ENCODE measurements at places on chromosomes 2 and 18.

DNA sequence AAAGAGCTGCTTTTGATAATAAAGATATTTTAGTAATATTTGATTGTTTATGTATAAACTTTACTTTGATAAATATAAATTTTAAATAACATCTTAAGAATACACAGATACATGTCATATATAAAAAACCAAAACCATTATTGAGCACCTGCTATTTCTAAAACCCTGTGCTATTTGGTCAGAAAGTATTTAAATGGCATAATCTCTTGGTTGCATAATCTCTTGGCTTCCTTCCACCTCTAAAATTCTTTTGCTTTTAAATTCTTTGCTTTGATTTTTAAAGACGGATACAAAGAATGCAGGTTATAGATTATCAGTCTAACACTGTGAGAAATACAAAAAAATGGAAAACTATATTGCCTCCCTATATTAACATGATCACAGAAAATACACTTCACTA, 36.9 kb downstream of the ACMSD start:
- DNase-seq: no peak

DNA sequence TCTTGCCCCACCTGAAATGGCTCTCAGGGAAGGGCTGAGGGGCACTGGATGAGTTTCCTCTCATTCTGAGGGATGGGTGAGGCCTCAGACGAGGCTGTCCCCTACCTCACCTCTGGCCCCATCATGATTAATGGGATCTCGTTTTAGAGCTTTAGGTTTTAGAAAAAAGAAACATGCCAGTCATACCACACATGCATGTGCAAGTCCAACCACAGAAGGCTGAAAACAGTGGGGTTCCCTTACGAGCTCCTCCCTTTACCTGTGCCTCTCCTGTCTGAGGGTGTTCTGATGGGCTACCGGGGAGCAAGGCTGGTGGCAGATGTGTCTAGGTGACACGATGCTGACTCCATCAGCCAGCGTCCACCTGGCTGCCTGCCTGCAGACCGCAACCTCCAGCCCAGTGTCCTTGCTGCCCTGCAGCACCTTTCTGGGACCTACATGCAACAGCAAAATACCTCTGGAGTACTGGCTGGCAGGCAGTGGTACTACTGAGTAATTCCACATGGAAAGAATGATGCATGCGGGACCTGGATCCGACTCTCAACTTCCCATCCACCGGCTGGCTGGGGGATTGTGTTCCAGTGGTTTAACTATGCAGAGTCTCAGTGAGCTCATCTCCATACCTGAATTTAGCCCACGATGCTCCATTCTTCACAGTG, 9.1 kb upstream of the LYPD6B start:
- DNase-seq: no peak

DNA sequence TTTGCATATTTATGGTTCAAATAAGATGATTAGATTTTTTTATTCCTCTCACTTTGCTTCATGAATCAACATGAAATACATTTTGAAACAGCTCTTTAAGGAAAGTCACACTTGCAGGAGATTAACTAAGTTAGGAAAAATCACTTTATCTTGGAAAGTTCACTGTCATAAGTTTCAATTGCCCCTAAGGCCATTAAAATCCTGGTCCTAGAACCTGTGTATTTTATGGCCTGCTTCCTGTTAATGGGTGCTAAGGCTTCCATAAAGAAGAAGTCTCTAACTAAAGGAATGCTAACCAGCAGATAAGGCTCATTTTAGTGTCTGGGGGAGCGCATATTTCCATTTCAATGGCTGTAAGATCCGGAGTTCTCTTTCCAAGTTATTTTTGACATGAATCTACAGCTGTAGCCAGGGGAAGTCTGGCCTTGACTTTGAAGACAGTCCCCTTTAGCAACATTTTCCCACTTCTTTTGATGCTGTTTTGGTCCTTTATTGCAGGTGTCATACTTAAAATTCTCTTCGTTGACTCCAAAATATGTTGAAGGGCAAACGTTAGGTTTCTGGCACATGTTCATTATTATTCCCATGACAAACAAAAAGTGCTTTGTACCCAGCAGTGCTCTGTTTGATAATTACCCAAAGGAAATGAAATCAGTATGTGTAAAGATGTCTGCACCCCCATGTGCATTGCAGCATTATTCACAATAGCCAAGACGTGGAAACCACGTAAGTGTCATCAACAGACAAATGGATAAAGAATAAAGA, 34.4 kb upstream of the SH3BP4 start:
- DNase-seq: no peak

GRCh38 chr2:157627594-157628476, 829 bp downstream of the ACVR1C start:
- no peak for DNase-seq

GRCh38 chr2:55236992-55237543, 4.6 kb downstream of the RPS27A start:
- no peak for DNase-seq

DNA sequence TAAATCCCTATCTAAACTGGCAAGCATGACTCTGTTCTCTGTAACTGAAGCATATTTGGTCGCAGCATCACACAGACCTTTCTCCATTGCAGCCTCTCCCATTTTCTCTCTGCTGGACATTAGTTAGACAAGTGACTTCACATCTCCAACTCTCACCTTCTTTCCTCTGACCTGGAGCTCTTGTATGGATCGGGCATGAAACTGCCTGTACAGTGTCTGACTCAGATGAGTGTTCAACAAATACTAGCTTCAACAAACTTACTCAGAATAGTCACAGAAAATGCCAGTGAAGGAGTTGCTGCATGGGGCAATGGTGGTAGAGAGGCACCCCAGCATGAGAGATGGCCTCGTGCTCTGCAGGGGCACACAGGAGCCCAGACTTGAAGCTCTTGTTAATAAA, 104.7 kb upstream of the COPS8 start:
- DNase-seq: no peak

- DNase-seq: no peak
These were observed 22.3 kb downstream of the DNAH7 start for GRCh38 chr2:196046123-196046917.

GRCh38 chr2:148027822-148028221, 6.9 kb downstream of the MBD5 start:
- no peak for DNase-seq

GRCh38 chr2:72920318-72921087, 3.2 kb downstream of the EMX1 start:
- DNase-seq: no peak

DNA sequence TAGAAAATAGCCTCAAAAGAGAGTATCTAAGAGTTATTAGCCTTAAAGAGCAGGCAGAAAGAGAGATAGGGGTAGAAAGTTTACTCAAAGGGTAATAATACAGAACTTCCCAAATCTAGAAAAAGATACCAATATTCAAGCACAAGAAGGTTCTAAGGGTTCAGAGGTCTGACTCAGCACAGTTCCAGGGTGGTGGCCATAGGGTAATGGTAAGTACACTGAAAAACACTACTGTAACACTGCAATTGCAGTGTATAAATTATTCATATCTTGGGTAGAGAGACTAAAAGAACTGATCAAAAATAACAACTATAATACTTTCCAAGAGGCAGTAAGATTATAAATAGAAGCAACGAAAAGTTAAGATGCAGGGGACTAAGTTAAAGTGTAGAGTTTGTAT, 115.2 kb downstream of the ROCK1 start:
- no peak for DNase-seq

DNA sequence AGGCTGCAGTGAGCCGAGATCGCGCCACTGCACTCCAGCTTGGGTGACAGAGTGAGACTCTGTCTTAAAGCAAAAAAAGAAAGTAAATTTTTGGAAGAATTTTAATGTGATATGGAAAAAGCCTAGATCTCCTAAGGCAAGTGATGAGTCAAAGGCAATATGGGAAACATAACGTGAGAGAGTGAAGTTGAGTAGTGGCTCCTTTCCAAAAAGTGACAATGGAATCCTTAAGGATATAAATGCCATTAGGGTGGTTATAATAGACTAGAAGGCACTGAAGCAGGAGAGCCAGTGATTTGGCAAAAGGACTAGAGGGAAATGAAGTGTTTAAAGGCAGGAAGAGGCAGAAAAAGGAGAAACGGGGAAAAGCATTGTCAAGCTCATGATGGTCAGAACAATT, 25.6 kb downstream of the ARHGAP28 start:
- no peak for DNase-seq

- no peak for DNase-seq
These were observed 126.2 kb upstream of the CAB39 start for GRCh38 chr2:230586328-230586982.

- DNase-seq: no peak
These were observed 45.2 kb downstream of the GAREM1 start for GRCh38 chr18:32425466-32425865.

- DNase-seq: no peak
These were observed 119.3 kb downstream of the ABCA12 start for GRCh38 chr2:215019085-215019484.

DNA sequence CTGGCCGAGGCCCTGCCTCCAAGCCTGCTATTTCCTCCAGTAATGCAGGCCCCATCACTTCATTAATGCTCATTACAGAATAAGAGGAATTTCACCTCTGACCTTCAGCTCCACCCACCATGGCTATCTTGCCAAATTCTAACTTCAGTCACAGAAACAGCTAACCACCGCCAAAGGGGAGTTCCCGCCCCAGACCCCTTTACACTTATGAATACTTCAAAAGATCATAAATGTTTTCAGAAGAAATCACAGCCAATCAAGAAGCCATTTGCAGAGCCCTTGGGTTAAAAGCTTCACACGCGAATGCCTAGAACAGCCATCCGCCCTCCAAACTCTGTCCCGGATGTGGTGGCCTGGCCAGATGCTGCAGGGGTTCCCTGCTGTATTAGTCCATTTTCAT, 73.8 kb upstream of the TWIST2 start:
- no peak for DNase-seq

DNA sequence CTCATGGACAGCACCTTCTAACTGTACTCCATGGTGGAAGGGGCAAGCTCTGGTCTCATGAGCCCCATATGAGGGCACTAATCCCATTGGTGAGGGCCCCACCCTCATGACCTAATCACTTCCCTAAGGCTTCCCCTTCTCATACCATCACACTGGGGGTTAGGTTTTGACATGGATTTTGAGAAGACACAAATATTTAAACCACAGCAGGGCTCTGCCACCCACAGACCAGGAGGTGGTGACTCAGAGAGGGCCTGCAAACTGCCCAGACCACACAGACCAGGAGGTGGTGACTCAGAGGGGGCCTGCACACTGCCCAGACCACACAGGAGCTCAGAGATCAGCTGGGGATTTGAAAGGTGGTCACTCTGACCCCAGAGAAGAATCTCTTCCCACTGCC, 222.0 kb downstream of the KLHL29 start:
- DNase-seq: no peak

DNA sequence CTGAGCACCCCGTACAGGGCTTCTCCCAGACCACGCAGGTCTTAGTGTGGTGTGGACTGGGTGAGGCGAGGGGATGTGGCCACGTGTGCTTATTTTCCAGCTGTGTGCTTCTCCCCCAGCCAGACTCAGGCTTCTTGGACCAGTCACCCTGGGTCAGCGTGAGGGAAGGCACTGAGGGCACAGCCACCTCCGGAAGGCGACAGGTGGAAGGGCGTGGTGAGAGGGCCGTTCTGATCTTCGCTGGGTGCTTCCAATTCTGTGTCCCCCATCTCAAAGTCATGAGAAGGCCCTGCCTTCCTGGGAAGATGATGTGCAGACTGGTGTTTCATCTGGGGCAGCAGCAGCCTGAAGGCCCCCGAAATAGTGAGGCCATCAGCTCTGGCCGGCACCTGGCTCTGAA, 169.7 kb upstream of the MYCN start:
- DNase-seq: no peak

DNA sequence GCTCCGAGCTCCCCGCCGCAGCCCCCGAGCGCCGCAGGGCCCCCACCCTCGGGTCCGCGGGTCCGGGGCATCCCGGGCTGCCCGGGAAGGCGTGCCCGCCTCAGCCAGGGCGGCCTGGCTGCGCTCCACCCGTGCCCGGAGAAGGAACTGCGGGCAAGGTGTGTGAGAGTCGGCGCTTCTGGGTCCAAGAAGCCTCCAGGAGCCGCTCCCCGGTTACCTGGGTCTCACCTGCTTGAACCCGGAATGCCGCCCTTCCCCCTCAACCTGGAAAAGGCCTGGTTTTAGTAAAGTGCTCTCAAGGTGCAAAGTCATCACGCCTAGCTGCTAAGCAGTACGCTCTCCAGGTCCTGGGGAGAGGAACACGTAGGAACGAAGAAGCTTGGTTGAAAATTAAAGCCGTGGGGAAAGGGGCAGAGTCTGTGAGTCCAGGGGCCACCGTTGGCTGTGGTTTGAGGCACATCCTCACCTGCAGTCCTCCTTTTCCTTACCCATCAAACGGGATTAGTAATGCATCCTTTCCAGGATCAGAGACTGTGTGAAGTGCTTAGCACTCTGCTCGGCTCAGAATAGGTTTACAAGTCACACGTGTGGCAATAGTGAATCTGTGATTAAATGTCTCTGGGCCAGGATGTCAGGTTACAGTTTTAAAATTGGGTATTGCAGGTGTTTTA, 1.2 kb downstream of the ASAP2 start:
- no peak for DNase-seq

- no peak for DNase-seq
These were observed 92.3 kb downstream of the CLIP4 start for GRCh38 chr2:29207352-29208148.

DNA sequence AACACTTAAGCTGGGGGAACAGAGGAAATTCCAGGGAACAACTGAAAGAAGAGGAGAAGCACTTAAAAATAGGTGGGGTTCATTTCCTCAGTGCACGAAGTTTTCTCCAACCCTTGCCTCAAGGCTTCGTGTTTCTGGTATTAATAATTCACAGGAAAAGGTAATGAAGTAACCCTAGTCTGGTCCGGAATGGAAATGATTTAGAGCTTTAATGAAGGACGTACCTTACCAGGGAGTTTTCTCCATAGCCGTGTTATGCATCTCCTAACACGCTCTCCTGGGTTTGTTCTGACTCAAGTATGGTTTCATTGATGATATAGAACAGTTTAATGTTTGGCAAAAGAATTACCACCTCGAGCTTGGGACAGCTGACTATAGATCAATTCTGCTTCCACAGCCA, 214.2 kb downstream of the MTX2 start:
- no peak for DNase-seq

DNA sequence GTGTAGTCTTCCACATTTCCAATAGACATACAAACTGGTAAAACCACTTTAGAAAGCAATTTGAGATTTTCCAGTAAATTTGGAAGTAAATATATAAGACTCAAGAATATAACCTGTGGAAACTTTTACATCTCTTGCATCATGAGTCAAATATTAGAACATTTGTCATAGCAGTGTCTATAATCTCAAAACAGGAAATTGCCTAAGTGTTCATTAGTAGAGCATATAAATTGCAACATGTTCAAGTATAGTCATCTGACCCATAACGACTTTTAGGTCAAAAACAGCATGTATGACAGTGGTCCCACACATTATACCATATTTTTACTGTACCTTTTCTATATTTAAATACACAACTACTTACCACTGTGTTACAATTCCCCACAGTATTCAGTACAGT, 555.9 kb upstream of the VRK2 start:
- no peak for DNase-seq

GRCh38 chr2:230746213-230746612, 33.6 kb downstream of the CAB39 start:
- DNase-seq: no peak

- DNase-seq: no peak
These were observed at the start of gene ADD2 for GRCh38 chr2:70767699-70768589. Gene ADD2 (minus strand): TSS chr2:70768200. CDS start chr2:70706408, 61,792 bp downstream.

Data from AG09319 (cell line).